Stimulated activated CD4-positive, alpha-beta T cell treated with anti-CD3 and anti-CD28 coated beads, TNF-alpha, amount 100 ng/mL, for 48 hours (primary cell): ENCODE measurements at places on chromosomes 5 and 9.

- no peak for DNase-seq
These were observed 337 bp upstream of the DMAC1 start for GRCh38 chr9:7799944-7800285.

- no peak for DNase-seq
These were observed 51.1 kb downstream of the C9orf152 start for GRCh38 chr9:110156902-110157301.

- DNase-seq: no peak
These were observed 59.9 kb upstream of the IL6ST start for GRCh38 chr5:56054666-56055065.

- DNase-seq: no peak
These were observed 243.8 kb downstream of the CRB2 start for GRCh38 chr9:123599781-123600180.

GRCh38 chr5:10634050-10634449 is 70.2 kb downstream of the ANKRD33B start:
- DNase-seq: no peak

DNA sequence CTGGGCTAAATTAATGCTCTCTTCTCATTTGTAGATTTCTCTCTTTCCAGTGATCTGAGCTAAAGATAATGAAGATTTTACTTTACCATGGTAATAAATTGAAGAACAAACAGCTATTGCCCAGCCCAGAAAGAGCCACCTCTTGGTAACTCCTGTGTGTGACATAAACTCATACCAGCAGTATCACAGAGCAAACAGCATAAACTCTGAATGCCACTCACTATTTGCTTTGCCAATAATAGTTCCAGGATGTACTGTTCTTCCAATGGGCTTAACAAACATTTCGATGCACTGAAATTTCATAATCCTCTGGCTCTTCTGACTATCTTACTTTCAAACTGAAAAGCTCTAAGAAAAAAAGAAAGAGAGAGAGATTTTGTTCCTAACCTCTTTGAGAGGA is 69.8 kb upstream of the RASEF start:
- DNase-seq: no peak

DNA sequence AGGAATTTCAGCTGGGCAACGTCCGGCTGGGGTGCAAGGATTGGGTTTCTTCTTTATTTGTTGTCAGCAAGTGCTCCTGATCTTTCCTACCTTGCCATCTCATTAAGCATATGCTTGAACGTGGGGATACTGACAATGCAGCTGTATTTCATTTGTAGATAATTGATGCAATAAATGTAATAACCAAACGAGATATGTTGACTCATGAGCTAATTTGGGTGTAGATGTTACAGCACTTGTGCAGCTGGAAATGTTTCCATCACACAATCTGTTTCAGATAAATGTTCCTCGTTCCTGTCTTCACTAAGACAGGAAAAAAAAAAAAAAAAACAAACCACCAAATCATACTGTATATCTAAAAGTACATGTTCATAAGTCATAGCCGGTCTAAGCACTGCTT is 123.8 kb downstream of the DMRT2 start:
- DNase-seq: no peak

DNA sequence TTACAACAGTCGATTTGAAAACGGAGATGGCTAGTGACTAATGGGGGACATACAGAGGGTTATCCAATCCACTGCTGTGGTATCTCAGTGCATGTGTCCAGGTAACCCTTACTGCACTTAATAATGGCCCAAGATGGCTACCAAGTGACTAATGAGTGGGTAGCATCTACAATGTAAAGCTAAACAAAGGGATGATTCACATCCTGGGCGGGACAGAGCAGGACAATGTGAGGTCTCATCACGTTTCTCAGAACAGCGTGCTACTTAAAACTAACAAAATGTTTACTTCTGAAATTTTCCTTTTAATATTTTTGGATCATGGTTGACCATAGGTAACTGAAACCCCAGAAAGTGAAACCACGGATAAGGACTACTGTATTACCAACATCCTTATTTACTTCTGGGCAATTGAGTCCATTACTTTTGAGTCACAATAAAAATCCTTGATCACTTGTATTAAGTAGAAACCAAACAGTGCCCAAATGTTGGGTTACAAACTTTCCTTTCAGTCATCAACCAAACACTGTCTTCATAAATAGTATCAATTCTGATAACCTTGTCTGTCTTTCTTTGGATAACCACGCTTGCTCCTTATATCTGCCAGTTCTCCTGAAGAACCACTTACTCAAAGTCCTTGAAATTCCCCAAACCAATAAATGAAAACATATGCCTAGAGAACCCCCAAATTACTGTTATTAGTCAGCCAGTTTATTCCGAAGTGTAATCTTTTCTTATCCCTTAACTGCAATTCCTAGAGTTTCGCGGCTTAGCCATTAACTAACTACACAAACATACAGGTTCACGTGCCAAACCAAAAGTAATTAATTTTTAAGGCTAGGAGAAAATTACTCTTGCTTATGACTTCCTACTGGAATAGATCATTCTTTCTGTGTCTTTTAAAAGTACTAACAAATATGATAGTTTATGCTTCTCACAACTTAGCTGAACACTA is 59.7 kb downstream of the ELL2 start:
- no peak for DNase-seq

DNA sequence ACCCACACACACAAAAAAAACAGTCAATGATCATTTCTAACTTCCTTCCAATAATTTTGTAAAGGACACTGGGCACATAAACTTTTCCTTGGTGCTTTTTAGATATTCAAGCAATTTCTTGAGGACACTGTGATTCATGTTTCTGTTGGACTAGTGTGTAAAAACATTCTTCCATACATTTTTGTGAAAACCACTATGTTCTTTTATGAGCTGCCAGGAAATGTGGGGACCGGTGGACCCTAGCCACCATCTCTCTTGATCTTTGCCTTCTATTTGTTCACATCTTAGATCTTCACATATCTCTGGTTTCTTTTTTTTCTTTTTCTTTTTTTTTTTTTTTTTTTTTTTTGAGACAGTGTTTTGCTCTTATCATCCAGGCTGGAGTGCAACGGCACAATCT is 287.4 kb downstream of the GLIS3 start:
- no peak for DNase-seq
